ENCODE measurements at places on chromosomes 4 and X.

GRCh38 chr4:186366326-186366725 lies 100.3 kb downstream of the F11 start:
- DNase-seq: no peak

DNA sequence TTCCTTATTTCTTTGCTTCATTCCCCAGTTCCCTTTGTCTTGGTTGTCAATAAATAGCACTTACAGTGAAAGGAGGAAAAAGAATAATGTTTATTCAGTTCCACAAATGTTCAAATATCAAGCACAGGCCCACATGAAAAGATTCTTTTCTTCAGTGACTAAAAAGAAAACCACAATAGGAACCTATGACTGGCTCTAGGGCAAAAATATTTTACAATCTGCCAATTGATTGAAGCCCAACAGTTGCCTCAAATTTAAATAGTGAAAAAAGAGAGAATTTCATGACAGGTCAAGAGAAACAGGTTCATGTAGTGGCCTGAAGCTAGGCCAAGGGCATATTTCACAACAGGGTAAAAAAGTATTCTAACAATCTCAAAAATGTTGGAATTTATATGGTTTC lies 553.8 kb downstream of the CENPC start:
- no peak for DNase-seq

- DNase-seq: peak; percentile 6
These were observed 56.4 kb upstream of the SPOCK3 start for GRCh38 chr4:167290678-167291077.

DNA sequence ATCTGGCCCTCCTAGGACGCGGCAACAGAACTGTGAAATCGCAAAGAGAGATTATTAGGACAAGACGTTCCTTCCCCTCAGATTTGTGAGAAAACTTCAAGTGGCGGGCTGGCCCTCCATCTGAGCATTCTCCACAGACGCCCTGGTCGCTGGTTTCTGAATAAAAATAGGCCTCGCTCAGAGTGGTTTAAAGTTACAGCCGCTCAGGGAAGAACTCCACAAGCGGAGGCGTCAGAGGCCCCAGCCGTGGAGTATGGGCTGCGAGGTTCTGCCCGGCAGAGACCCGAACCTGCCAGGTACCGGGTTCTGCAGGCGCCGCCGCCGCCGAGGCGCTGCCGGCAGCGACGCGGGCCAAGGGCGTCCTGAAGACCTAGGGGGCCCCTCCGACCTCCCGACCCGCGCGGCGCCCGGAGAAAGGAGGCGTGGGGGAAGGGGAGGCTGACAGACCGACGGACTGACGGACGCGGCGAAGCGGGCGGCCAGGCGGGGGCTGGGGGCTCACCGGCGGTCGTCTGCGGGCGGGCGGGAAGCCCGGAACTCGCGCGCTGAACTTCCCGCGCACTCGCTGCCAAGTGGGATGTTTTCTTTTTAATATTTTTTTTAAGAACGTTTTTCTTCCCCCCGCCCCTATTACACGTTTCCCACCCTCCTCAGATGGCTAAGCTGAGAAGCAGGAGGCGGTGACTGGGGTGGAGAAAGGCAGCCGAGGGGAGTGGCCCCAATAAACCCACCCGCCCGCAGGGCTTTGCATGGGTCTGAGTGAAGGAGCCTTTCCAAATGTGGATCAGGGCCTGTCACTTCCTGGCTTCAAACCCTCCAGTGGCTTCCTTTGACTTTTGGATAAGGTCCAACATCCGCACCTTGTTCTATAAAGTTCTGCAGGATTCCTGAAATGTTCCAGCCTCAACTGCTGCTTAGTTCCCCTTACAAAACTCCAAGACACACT lies at the start of gene PABPC4L:
PABPC4L (minus strand) TSS at position 574 of the 946 bp plus-strand sequence. CDS start 770 bp downstream, outside the sequence.
- peak; percentile 43 for DNase-seq

DNA sequence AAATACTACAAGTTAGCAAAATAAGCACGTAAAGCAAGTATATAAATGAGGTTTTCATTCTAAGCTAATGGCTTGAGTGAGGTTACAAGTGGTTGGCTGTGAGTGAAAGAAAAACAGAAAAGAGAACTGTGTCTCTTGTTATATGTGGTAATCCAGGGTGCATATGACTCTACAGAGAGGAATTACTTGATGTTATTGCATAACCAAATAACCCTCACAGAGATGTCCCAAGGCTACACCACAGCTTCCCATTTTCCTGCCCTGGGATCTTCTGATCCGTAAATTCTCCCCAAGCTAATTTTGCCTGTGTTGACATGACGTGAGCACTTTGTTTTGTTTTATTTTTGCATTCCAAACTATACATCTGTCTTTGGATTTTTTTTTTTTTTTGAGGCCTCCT lies 470.0 kb upstream of the INTU start:
- no peak for DNase-seq

GRCh38 chr4:166460769-166461550 lies 587.9 kb downstream of the TLL1 start:
- no peak for DNase-seq

GRCh38 chrX:9180623-9181022 lies 146.7 kb upstream of the FAM9B start:
- no peak for DNase-seq

- DNase-seq: no peak
These were observed 49.4 kb downstream of the ANXA3 start for GRCh38 chr4:78601013-78601412.
